ENCODE measurements at places on chromosomes 1 and 21.

- no peak for DNase-seq
These were observed 338.1 kb upstream of the SNX7 start for GRCh38 chr1:98323388-98323787.

DNA sequence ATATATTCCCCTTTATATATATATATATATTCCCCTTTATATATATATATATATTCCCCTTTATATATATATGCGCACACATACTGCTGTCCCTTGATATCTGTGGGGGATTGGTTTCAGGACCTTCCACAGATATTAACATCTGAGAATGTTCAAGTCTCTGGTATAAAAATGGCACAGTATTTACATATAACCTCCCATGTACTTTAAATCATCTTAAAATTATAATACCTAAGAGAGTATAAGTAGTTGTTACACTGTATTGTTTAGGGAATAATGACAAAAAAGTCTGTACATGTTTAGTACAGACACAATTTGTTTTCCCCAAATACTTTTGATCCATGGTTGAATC lies 45.8 kb downstream of the NR5A2 start:
- no peak for DNase-seq

DNA sequence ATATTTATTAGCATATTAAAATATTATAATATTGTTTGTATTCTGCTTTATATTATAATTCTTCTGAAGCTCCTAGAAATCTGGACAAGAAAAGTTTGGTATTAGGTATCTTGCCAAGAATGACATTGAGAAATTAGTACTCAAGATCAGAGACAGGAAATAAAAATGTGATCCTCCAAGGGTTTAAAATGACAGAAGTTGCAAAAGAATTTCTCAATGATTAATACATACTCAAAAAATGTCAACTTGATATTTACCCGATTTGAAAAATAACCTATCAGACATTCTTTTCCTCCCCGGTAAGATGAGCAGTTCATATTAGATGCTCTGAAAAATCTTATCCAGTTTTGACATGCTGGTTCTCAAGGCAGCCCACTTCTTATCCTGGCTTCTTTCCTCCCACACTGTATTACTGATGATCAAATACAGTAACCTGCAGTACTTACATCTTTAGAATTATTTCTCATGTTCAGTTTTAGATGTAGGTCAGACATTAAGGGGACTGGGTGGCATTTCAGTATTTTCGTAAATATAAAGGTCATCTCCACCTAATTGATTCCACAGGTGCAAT lies 55.3 kb downstream of the CACHD1 start:
- no peak for DNase-seq

DNA sequence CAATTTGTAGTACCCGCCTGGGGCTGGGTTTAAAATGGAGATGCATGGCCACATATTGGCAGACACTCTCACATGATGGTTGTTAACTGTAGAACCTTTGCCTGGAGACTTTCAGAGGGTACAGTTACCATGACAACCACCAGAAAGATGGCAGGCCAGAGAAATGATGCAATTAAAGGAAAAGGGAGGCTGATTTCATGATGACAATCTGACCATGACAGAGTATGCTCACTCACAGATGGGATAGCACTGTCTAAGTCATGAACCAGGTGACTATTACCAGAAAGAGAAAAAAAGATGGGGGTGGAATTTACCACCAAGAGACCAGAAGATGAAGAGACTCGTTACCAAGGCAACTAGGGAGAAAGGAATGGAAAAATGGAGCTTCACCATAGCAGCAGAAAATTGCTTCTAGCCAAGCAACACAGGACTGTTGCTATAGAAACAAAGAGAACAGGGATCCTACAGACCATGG lies 3.5 kb upstream of the TRIT1 start:
- no peak for DNase-seq

DNA sequence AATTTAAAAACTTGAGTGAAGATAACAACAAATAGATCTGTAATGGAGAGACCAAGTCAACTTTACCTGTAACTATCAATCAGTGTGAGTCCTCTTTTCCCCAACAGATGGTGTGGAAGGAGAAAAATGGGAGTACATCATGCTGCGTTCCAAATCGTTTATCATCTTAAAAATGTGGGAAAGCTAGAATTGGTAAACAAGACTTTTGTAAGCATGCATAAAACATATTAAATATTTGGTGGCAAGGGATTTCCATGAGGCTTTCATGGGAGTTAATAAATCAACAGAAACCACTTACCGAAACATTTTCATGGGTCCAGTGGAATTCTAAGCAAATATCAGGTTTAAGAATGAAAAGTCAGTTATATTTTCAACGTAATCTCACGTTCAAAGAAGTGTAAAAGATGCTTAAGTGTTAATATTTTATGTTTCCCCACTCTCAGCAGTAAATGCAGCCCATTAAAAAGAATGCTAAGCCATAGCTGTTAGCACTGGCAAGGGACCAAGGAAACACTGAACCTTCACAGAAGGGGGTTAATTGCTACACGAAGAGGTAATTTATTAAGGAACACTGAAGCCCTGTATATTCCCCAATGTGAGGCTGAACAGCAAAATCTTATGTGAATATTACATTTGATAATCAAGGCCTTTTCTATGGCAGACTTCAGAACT lies 117.0 kb downstream of the ZC3H11B start:
- DNase-seq: no peak

DNA sequence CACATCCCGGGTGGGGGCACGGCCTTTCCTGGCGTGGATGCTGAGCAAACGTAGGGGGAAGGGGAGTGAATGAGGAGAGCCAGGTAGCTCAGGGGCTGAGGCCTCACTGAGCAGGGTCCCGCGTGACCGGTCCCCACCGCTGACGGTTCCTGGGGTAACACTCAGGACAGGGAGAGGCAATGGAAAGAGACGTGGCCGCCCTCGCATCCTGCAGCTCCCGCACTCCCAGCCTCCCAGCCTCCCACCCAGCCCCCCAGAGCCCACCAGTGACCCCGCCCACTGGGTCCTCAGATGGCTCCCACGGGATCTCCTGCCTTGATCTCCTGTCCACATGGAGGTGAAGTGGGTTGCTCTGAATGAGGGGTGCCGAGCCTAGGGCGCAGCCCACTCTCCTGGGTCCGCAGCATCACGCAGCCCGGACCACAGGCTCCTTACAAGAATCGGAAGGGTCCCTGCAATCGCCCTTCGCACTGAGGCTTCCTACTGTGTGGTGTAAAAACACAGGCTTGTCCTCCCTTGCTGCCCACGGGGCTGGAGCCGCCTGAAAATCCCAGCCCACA lies 2.4 kb downstream of the TSPEAR start:
- no peak for DNase-seq

DNA sequence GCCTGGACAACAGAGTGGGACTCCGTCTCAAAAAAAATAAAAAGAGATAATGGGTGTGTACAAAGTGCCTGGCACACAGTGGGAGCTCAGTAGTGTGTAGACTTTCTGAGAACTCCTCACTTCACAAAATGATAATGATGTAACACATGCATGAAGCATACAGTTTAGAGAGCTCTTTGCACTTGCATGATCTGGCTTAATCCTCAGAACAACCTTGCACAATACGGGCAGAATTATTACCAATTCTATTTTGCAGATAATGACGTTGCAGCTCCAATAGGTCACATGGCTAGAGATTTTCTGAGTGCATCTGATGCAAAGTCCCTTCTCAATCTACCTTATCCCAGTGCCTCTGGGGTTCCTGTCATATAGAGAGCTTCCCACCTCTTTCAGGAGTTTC lies 71.4 kb downstream of the CD247 start:
- DNase-seq: no peak

GRCh38 chr1:185674201-185674600 lies 60.0 kb upstream of the HMCN1 start:
- no peak for DNase-seq

- no peak for DNase-seq
These were observed 4.1 kb upstream of the FCRL2 start for GRCh38 chr1:157781048-157781447.

- DNase-seq: no peak
These were observed 6.9 kb downstream of the TMEM81 start for GRCh38 chr1:205077158-205077933.

GRCh38 chr1:210687582-210688279 lies 359.0 kb downstream of the HHAT start:
- no peak for DNase-seq

GRCh38 chr1:1356796-1357401 lies 1.5 kb downstream of the MXRA8 start:
- DNase-seq: peak; percentile 8

DNA sequence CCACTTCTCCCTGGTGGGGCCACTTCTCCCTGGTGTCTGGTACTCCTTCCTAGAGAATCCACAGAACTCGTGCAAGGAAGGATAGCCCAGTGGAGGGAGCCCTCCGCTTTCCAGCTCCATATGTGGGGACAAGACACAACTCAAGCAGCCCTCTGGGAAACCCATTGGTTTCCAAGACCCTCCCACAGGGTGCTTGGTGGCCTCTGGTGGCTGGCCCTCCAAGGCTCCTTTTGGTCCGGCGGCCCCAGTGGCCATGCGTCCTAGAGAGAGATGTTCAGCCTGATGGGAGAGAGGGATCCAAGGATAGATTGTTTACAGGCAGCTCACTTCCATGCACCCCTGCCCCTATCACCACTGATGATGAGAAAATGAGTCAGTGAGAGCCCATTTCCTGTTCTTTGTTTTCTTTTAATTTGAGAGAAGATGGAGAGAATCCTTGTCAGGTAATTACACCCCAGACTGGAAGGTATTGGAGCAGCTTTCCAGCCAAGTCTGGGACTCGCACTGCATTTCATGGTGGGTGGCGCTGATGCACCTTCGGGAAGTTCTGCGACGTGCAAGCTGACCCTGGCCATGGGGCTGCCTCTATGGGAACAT lies 486.2 kb upstream of the VAMP3 start:
- no peak for DNase-seq

DNA sequence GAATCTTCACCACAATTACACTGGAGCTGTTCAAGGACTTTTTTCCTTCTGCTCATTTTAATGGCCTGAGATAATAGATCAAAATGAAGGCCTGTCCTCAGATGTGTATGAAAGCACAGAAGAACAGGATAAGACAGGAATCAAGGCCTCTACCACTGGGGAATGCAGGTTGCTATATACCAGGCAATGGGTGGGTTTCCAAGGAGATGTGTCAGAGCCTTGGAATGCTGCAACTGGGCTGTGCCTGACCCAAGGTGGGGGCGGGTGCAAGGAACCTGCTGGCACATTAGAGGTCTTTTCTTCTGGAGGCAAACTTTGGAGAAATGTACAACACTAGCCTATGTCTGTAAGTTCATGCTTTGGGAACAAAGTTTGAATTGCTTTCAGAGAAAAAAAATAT lies 21.7 kb upstream of the LAMC2 start:
- DNase-seq: peak; percentile 78

DNA sequence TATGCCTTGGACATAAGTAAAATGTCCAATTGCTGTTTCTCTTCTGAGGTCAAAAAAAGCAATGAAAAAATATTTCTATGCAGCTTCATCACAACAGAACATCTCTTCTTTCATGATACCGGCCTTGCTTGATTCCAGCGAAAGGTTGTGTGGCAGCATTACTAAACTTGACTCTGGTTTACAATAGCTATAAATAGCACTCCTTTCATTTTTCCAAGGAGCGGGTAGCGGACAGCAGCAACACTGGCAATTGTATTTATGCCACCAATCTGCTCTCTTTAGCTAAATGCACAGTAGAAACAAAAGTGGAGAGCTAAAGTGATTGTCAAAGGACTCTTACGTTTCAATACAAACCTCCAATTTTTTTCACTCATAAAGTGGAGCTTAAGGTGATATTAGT lies 7.5 kb upstream of the DAB1 start:
- DNase-seq: no peak

DNA sequence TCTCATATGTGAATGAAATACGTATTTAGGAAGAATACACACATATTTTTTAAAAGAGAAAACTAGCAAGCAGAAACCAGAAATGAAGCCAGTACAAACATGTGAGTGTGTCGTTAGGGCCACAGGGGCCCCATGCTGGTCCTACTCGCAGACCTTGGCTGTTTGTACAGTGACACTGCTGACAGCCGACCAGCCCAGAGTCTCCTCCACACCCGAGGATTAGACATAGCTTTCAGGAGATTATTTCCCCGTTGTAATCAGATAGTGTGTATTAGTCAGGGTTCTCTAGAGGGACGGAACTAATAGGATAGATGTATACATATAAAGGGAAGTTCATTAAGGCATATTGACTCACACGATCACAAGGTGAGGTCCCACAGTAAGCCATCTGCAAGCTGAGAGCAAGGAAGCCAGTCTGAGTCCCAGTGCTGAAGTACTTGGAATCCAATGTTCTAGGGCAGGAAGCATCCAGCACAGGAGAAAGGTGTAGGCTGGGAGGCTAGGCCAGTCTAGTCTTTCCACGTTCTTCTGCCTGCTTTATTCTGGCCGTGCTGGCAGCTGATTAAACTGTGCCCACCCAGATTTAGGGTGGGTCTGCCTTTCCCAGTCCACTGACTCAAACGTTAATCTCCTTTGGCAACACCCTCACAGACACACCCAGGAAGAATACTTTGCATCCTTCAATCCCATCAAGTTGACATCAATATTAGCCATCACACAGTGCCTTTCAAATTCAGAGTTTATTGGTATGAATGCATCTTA lies 51.2 kb downstream of the DIP2A start:
- no peak for DNase-seq

GRCh38 chr1:51416910-51417309 lies 86.5 kb upstream of the TTC39A start:
- DNase-seq: no peak

- DNase-seq: no peak
These were observed 19.6 kb upstream of the NCF2 start for GRCh38 chr1:183609759-183610452.

DNA sequence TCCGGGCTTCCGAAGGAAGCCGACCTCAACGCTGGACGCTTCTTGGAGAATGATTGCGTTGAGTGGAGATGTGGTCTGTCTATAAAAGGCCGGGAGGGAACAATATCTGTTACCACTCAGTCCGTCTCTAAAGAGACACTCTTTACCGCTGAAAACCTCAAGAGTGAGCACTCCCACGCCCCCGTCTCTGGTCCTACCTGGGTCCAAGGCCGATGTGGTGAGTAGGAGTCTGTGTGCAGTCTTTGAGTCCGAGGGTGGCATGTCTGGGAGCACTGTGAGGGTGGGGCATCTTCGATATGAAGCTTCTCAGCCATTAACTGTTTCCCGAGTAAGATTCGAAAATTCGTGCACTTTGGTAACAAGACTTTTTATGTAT lies 576 bp downstream of the ZFP69 start:
- DNase-seq: no peak

DNA sequence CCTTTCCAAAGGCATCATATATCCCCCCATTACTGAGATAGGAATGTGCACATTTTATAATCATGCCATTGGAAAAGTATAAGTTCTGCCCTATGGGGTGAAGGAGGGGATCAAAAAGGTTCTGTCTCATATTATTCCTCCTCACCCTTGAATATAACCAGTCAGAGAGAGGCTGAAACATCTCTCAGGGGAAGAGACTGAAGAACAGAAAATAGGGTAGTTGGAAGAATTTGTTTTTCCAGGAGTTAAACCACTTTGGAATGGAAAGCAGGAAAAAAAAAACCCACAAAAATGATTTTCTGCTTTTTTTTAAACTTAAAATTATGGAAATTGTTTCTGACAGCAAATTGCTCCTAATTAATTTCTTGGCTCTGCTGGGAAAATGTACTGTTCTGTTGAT lies 52.8 kb upstream of the BEND5 start:
- no peak for DNase-seq

Data from iPS-NIHi11 (cell line).